ENCODE measurements at places on chromosomes 12 and 14. TPM values are rescaled to one million over a fixed set of nuclear protein-coding genes. Genes with fewer than 3 reads are reported as not detected.
A peak's percentile ranks its signal among the peaks of the same experiment; 100 is the strongest.

DNA sequence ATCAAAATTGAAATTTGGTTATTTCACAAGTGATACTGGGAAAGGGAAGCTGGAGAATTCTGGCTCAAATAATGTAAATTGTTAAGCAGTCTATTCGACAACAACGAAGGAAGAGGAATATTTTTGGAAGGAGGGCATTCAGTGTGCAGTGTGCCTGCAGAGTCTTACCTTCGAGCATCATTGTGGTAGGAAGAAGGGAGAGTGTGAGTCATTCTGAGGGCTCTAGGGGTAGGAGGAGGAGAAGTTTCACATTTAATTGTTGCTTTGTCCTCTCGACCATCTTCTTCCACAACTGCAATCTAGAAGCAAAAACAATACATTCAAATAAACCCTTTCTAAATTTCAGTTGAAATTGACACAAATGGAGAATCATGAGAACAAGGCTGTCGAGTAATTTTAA is 263.0 kb downstream of the ACSS3 start:
- DNase-seq = no peak

GRCh38 chr14:55583942-55584468 is 4.0 kb downstream of the KTN1 start:
- no peak for DNase-seq

DNA sequence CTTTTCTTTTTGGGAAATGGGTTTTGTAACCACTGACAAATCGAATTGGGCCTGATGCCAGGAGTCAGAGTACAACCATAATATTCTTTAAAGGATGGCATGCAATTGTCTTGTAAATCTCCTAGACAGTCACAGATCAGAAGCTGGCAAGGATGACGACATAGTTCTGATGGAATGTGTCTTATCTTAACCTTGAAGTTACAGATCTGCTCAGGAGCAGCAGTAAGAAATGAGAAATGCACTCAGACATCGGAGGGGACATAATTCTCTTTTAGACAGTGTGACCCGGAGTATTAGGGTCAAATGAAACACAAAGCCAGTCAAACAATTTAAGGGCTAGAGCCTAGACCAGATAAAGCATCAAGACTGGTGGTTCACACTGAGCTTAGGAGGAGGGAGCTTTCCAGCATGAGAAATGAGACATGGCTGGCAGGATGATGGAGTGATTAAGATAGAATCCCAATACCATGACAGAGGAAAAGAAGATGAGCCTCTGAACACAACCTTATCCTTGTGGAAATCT is 17.5 kb downstream of the CBX5 start:
- no peak for DNase-seq

DNA sequence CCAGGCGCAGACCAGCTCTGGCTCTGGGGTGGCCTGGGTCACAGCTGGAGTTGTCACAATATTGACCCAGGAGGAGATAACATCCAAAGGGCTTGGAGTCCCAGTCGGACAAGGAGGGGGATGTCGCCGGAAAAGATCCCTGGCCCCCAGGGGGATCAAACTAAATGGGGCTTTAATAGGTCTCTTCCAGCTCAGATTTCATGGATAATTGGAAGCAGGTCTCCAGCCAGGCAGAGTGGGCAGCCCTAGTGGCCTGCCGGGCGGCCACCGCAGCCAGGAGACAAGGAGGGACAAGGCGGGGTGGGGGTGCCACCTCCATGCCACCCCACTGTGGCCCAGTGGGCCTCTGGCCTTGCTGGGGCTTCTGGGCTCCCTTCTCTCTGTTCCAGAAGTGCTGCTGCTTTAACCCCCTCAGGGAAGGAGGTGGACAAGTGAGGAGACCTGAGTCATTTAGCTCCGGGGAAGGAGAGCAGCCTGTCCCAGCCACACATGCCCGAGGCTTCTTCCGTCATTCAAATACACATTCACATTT is 23.1 kb upstream of the PGF start:
- DNase-seq = no peak

- DNase-seq = no peak
These were observed 354.7 kb upstream of the TMTC1 start for GRCh38 chr12:30138483-30138882.

C14orf39 gene
- not detected for total RNA-seq

TSPAN11 gene
- total RNA-seq = not detected

DNA sequence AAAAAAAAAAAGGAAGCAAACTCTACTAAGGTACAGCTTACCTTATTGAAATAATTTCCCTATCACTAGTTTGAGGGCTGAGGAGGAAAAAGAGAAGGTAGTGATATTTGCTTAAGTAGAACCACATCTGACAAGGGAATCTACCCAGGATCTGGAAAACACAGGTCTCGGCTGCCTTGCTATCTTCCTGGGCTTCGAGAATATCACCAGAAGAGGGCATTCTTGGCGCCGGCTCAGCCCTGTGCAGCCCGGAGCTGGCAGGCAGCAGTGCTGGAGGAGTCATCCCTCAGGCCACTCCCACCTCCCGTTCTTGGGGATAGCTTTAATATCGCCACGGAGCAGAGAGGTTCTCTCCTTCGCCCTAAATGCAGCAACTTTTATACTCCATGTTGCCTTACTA is 1181.2 kb downstream of the VRK1 start:
- DNase-seq = no peak

- DNase-seq = no peak
These were observed 10.4 kb downstream of the ITPK1 start for GRCh38 chr14:93105362-93105761.

ADGRD1 gene
- total RNA-seq = 1.4 TPM

GRCh38 chr12:115572440-115572839 is 705.1 kb downstream of the MED13L start:
- DNase-seq = no peak

DNA sequence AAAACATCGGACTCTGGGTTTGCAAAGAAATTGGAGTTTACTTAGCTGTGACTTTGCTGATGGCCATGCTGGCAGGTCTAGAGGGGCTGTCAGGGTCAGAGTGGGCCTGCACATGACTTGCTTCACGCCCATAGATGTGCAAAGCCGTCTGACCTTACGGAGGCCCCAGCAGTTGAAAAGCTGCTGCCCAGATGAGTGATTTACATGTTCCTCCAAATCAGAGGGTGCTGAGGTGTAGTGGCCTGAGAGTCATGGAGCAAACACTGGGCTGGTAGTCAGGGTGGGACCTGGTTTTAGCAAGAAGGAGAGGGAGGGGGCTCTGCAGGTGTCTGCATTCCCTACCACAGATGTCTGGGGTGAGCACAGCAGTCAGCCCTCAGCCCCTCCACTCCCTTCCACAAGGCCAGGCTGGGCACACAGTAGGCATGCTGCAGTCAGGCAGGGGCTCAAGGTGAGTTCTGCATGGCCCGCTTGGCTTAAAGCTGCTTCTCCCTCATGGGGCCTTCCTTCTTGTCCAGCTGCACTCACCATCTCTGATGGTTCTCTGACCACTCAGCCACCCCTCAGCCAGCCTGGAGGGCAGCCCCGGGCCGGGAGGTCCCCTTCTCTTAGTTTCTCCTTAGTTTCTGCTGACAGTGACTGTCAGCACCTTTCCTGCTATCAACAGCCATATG is 34.2 kb upstream of the EML1 start:
- DNase-seq = no peak

INHBE gene
- 3.4 TPM for total RNA-seq

KLRC3 gene
- 3.0 TPM for total RNA-seq

DNA sequence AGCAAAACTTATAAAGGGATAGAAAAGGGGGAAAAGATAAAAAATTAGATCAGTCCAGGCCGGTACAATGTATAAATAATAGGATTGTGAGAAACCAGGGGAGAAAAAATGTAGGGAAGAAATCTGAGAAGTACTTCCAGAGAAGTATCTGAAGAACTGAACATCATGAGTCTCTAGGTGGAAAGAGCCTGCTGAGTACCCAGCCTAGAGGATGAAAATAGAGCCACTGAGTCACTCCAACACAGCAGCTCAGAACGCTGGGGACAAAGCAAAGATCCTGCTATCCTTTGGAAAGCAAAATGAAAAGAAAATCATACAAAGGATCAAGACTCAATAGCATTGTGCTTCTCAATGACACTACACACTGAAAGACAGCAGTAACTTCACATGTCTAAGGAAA is 138.0 kb downstream of the ANO6 start:
- DNase-seq = no peak

- DNase-seq = no peak
These were observed 2.9 kb downstream of the RESF1 start for GRCh38 chr12:31962076-31962475.

AICDA gene
- total RNA-seq = 38.5 TPM

- no peak for DNase-seq
These were observed 102.1 kb downstream of the ERGIC2 start for GRCh38 chr12:29278673-29279420.

PDE3A gene
- total RNA-seq = not detected

- no peak for DNase-seq
These were observed 195.4 kb upstream of the PDZRN4 start for GRCh38 chr12:40992674-40993073.

- DNase-seq = no peak
These were observed 3.7 kb downstream of the MYH6 start for GRCh38 chr14:23404331-23404900.

NR1H4 gene
- total RNA-seq = not detected

RAD51AP1 gene
- total RNA-seq = 69.2 TPM

DNA sequence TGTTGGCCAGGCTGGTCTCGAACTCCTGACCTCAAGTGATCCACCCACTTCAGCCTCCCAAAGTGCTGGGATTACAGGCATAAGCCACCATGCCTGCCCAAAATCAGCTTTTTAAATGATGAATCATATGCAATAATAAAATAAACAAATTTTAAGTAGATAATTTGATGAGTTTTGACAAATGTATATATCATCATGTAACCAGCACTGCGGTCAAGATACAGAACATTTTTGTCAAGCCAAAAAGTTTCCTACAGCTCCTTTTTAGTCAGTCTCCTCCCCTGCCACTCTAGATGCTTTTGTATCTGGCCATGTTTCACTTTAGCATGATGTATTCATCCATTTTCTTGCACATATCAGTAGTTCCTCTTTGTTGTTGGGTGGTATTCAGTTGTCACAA is 17.2 kb downstream of the FRMD6 start:
- no peak for DNase-seq

HPD gene
- total RNA-seq = not detected

- DNase-seq = peak; percentile 61
These were observed 133.7 kb downstream of the AEBP2 start for GRCh38 chr12:19572920-19573558.

DNA sequence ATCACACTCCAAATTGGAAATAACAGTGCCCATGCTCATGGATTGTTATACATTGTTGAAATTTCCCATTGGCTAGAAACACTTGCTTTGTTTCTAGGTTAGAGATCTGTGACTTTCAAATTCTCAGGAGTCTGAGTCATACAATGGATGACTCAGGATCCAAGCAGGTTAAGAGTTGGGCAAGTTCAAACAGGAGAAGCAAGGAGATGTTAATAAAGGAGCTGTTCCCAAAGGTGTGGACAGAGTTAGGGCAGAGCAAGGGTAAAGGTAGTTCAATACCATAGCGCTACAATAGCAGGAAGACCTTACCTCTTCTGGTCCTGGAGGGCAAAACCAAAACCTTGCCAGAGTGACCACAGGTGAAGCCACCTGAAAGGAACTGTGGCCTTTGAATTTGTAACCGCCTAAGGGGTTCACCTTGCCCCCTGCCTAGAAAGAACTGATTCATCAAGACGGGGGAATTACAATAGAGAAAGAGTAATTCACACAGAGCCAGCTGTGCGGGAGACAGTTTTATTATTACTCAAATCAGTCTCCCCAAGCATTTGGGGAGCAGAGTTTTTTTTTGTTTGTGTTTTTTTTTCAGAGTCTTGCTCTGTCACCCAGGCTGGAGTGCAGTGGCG is 4.2 kb upstream of the AMN1 start:
- DNase-seq = no peak

SYCP3 gene
- total RNA-seq = 0.36 TPM

GRCh38 chr14:40986655-40987054 is 620.0 kb upstream of the LRFN5 start:
- no peak for DNase-seq

DNA sequence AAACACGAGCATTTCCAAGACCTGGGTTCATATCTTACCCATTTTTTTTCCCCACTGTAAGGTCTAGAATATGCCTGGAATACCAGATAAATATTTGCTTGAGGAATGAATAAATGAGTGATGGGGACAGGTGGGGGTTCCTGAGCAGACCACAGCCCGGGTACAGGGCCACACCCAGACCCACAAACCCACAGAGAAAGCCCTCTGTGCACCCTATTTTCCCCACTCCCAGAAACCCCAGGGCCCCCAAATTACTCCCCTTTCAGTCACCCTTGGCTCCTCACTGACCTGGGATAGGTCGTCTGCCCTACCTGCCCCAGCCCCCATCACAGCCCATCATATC is 66.5 kb upstream of the DDX11 start:
- no peak for DNase-seq

GRCh38 chr12:2282318-2282717 is 229.5 kb downstream of the CACNA1C start:
- no peak for DNase-seq

DNA sequence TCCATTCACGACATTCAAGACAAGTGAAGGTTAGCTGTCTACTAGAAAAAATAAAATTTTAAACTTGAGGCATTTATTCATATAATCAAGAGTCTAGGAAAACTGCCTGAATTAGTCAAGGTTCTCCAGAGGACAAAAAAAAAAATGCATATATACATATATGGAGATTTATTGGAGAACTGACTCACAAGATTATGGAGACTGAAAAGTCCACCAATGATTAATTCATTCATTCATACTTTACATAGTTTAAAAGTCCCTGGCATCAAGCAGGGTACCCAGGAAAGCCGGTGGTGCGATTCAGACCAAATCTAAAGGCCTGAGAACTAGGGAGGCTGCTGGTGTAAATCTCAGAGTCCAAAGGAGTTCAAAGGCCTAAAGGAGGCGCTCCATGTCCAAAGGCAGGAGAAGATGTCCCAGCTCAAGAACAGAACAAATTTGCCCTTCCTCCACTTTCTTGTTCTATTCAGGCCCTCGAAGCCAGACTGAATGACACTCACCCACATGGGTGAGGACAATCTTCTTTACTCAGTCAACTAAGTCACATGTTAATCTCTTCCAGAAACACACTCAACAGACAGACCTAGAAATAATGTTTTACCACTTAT is 64.3 kb downstream of the ANKS1B start:
- DNase-seq = no peak

All from OCI-LY7 (cell line).